ENCODE measurements at places on chromosomes 4 and X.

DNA sequence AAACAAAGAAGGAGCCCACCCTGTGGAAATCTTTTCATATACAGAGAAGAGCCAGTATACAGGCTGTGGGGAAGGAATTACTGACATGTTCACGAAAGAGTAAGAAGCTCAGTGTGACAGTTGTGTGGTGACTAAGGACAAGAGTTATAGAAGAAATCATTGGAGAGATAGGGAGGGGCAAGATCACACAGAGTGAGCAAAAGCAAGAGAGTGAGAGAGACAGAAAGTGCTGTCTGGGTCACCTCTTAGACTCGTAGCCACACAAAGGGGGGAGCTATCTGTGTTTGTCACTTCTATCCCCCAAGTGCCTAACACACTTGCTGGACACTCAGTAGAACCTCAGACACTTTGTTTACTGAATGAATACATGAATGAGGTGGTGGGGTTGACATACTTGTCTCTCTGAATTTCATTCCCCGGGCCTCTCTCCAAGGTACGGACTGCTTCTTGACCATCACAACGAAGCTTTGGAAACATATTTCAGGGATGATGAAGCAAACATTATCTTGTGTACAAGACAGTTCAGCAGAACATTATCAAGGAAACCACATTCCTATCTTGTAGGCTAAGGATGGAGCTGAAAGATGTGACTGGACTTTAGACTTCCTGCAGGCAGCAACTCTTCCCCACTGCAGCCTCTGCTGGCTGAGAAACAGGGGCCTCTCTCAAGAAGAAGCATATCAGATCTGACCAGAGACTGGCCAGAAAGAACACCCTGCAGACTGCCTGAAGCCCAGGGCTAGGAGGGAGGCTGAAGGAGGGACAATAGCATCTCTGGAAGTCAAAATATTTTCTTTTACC lies 168.2 kb downstream of the AMELX start:
- no peak for DNase-seq

DNA sequence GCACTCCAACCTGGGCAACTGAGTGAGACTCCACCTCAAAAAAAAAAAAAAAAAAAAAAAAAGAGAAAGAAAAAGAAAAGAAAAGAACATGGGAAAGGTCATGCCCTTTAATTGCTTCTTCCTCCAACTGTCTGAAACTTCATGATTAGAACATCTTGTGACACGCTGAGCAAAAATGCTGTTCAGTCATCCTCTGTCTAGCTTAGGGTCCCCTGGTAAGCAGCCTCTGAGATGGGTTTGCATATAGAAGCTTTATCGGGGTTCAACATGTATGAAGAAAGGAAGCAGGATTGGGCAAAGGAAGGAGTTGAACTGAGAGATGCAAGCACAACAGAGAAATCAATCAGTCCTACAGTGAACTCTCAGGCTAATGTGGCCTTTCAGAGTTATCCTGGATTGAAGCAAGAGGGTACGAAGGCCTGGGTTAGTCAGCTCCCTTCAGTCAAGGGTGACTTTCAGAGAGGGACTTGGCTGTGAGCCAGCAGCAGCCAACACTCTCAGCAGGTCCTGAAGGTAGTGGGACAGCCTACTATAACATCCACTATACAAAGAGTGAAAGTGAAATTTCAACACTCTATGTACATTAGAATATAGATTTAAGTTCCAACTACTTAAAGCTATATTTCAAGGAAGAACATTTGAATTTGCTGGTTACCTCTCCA lies 11.4 kb downstream of the MAOB start:
- DNase-seq: no peak

DNA sequence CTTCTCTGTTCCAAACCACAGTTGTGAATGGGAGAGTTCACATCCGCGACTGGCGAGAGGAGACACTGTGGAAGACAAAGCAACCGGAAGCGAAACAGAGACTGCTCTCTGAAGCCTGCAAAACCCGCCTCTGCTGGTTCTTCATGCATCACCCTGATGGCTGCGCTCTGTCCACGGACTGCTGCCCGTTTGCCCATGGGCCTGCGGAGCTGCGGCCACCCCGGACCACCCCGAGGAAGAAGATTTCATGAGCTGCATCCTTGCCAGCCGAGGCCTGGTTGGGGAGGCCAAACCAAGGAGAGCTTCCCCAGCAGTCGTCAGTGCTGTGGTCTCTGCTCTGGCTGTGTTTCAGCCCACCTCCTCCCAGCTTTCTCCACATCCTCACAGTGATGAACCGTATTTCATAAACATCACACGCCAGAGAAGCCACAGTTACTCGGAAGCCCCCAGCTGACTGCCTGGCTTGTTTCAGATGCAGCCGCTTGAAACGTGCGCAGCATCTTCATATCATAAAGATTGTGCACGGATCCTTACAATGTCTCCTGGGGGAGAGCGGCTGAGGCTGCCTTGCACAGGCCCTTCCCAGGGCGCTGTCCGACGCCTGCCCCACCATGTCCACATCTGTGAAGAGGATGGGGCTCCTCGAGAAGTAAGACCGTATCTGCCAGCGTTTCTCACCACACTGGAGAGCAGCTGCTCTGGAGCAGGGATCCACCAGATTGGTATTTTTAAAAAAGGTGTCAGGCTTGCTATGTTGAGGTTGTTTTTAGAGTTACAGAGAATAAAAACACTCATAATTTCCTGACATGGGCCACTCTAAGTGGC lies 35.4 kb downstream of the TRMT44 start:
- DNase-seq: no peak

DNA sequence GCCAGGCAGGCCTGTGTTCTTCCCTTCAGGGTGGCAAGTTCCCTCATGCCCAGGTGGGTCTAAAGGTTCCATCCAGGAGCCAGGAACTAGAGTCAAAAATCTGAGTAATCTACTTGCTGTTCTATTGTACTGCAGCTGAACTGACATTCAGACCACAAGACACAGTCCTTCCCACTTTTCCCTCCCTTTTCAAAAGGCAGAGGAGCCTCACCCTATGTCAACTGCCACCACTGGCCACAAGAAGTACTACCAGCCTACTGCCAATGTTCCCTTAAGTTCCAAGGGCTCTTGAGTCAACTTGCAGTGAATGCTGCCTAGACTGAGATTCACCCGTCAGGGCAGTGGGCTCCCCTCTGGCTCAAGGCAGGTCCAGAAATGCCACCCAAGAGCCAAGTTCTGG lies 133.5 kb downstream of the FAM47B start:
- no peak for DNase-seq

Data from vagina (tissue), 2 donors.